ENCODE measurements at places on chromosomes 11 and 22.

- no peak for DNase-seq
Observed at GRCh38 chr11:92101920-92102319, 122.7 kb upstream of the FAT3 start.

GRCh38 chr22:17476838-17477237, 86.5 kb upstream of the SLC25A18 start:
- no peak for DNase-seq

DNA sequence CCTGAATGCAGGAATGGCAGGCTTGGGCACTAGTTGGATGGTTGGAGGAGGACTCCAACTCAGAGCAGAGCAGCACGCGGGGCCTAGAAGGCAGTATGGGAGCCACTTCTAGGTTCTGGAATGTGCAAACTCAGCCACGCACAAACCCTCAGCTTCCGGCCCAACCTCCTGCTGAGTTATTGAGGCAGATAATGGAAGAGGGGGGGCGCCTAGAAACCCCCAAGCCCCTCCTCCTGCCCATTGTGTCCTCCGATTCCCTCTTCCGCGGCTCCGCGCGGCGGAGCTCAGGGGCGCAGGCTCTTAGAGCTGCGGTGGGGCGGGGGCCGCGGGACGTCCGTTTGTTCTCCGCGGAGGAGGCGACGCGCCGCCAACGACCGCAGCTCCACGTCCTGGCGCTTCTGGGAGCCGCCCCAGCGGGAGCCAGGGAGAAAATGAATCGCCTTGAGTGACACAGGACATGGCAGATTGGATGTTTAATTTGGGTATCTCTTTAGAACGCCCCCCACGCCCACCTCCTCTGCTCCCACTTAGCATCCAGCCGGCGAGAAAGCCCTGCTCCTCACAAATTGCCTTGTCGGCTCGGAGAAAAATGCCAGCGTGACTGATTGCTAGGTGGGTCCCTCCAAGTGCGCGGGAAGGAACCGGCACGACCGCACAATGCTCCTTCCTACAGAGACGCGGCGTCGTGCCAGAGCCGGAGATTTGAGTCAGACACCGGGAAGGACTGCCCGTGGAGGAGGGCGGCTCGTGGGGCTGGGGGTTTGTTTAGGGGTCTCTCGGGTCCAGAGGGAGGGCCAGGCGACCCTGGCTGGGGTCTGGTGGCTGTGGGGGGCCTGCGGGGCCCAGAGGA, 144.6 kb downstream of the NECTIN1 start:
- DNase-seq: no peak

- no peak for DNase-seq
Observed at GRCh38 chr11:64185175-64185692, 737 bp upstream of the STIP1 start.

DNA sequence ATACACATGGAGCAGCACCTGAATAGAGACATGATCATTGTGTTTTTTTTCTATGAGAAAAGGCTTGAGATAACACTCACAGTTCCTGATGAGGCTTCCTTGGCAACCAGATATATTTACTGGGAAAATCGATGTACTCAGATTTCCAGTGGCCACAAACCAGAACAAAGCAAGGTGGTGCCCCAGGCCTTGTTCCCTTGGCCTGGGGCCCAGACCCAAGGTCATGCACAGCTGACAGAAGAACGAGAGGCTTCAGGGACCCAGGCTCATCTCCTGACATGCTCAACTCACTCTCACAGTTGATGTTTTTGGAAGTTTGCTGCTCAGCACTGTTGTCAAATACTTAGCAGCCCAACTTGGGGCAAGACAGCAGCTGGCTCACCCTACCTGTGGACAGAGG, 281.8 kb downstream of the NTM start:
- no peak for DNase-seq

DNA sequence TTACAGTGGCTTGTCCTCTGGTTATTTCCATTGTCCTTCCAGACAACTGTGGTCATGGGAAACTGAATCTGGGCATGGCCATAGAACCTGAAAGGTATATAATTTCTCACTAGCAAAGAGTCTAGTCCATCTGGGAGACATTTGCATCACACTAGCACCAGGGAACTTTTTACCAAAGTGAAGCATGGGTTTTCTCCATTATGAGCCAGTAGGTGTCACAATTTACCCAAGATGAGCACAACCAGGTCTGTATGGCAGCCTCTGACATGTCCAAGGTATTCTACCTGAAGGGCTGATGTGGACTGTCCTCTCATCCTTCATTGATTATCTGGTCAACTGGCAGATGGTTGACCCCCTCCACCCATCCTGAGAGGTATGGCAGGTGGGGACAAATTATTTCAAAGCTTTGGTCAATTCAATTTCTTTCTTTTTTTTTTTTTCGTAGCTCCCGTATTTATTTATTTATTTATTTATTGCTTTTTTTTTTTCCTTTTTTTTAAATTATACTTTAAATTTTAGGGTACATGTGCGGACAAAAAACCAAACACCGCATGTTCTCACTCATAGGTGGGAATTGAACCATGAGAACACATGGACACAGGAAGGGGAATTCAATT, 425.9 kb downstream of the TMEM135 start:
- no peak for DNase-seq
